ENCODE measurements at places on chromosomes 1 and 21. TPM values are rescaled to one million over a fixed set of nuclear protein-coding genes. Genes with fewer than 3 reads are reported as not detected.

FAM151A gene
- total RNA-seq, result not detected

PROX1 gene
- total RNA-seq, result 3.6 TPM

RWDD3 gene
- 17.1 TPM for total RNA-seq

PRAMEF13 gene
- total RNA-seq, result not detected

TMCO1 gene
- 37.0 TPM for total RNA-seq

DENND2C gene
- total RNA-seq, result 14.9 TPM

SEMA4A gene
- total RNA-seq, result 12.1 TPM

TDRD5 gene
- 0.59 TPM for total RNA-seq

Data from skin of body (tissue), 3 donors.